Chondrocyte (in vitro differentiated cells): ENCODE measurements at places on chromosomes 1 and 21. TPM values are rescaled to one million over a fixed set of nuclear protein-coding genes. Genes with fewer than 3 reads are reported as not detected.

DNA sequence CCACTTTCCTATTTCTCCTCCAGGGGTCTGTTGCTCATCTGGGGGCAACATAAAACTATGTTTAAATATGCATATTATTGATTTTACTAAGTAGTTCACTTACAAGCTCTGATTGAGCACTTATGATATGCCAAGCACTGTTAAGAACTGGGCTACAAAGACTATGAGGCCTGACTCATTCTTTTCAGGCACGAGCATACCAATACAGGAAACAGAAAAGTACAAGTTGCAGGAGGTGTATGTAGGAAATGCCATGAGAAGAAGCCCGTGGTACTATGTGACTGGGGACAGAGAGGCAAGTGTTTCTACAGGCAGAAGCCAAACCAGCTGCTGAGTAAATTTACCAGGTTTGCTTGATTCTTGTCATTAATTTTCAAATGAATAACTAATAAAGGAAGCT lies 120.4 kb upstream of the PTGFR start:
- DNase-seq = no peak
- no peaks in the 10 kb centered on the region for H3K36me3 ChIP-seq
- peaks cover 12% of the 10 kb centered on the region for H3K4me1 ChIP-seq
- H3K4me3 ChIP-seq = no peak overlapping the region

The ZNF670 gene
- 2.3 to 3.6 TPM (median 2.7 TPM) in 3 replicates for total RNA-seq

The MYBPH gene
- not detected in 3 replicates for total RNA-seq

DNA sequence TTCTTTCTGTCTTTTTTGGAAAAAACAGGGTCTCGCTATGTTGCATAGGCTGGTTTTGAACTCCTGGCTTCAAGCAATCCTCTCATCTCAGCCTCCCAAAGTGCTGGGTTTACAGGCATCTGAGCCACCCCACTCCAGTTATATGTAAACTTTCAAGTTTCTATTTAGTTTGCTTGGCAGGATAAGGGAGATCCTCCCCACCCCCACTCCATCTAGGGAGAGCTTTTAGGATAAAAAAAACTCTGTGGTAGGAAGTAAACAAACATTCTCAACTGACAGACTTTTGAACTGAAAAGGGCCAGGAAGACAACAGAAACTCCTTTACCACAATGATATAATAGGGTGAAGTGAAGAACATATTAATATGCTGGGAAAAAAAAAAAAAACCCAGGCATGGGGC lies 41.0 kb upstream of the ZNF326 start:
- no peaks in the 10 kb centered on the region for H3K36me3 ChIP-seq
- peaks cover 19% of the 10 kb centered on the region for H3K4me1 ChIP-seq

DNA sequence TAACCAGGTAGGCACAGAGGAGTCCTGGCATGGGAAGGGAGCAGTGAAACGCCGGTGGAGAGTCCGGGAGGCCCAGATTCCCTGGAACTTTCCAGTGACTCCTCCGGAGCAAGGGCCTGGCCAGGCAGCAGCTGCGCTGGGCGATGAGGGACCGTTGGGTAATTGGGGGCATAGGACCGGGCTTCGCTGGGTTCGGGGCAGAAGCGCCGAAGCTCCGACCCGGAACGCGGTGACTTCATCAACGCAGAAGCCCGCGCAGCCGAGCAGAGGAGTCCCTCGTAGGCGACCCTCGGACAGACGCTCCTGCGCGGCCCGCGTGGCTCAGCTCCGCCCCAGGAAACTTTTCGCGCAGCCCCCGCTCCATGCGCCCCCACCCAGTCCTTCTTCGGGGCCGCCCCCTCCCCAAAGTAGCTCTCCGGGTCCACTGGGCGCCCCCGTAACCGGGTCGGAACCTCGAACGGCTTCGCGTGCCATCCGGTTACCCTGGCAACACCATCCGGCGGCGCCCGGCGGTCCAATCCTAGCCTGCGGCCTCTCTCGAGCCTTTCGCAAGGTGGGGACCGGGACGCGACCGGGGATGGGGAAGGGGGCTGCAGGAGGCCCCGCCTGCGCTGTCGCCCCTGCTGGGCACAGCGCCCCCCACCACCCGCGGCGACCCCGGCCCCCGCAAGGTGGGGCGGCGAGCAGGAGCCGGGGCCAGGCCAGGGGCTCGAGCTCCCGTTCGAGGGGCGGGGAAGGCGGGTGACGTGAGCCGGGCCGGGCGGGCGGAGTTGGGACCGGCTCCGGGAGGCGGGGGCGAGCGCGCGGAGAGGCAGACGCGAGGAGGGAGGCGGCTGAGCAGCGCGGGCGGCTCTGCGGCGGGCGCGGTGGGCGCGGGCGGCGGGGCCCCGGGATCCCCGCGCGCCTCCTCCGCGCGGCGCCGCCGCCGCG lies at the start of gene AJAP1:
Gene AJAP1 (plus strand): TSS at position 814 of the 930 bp plus-strand sequence. CDS start 817 bp downstream, outside the sequence.
- DNase-seq = no peak
- H3K4me1 ChIP-seq = peaks cover 5% of the 10 kb centered on the region
- H3K36me3 ChIP-seq = no peaks in the 10 kb centered on the region
- H3K27me3 ChIP-seq = peaks cover 33% of the 10 kb centered on the region
- H3K27ac ChIP-seq = no peak within 1 kb of the TSS

The TMPRSS2 gene
- total RNA-seq = 0.12 TPM in 1 of 3 replicates, not detected in the others
